ENCODE measurements at places on chromosomes 12 and 14.

- no peak for DNase-seq
These were observed 63.4 kb upstream of the AEBP2 start for GRCh38 chr12:19375888-19376287.

DNA sequence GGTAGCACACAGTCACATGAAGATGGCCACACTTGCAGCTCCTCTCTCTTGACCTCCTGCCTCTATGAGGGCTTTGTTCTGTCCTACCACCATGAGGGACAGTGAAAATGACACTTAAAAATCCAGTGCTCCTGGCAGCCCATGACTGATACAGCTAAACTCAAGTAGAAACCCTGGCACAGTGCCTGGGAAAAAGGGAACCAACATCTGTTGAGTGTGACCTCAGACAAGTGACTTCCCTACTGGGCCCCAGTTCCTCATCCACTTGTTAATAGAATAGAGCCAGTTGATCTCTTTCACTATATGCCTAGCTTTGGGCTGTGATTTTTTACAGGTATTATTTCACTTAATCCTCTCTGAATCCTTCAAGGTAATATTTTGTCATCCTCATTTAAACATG, 4.8 kb downstream of the GUCY2C start:
- DNase-seq: peak; percentile 1

DNA sequence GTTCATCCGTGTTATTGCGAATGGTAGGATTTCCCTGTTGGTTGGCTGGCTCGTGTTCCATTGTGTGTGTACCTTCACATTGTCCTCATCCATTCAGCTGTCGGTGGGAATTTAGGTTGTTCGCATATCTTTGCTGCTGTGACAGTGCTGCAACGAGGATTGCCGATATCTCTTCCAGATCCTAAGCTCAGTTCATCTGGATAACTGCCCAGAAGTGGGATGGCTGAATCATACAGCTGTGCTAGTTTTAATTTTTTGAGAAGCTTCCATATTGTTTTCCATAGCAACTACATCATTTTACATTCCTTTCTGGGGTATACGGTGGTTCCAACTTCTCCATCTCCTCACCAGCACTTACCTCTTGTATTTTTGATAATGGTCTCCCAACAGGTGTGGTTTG, 292.8 kb upstream of the SFSWAP start:
- DNase-seq: no peak

DNA sequence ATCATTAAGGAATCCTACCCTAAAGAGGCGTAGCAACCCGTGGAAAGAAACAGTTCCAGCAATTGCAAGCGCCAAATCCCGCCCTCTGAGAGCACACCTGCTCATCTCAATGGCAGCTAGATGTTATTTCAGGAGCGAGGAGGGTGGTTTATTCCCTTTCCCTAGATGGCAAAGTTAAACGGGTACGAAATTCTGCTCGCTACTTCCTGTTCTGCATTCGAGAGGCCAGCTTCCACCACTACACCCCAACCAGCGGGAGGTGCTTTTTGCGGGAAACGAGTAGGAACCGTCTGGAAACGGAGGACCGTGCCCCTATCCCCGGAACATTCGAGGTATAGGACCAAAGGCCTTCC, 536 bp downstream of the VPS29 start:
- peak; percentile 57 for DNase-seq

DNA sequence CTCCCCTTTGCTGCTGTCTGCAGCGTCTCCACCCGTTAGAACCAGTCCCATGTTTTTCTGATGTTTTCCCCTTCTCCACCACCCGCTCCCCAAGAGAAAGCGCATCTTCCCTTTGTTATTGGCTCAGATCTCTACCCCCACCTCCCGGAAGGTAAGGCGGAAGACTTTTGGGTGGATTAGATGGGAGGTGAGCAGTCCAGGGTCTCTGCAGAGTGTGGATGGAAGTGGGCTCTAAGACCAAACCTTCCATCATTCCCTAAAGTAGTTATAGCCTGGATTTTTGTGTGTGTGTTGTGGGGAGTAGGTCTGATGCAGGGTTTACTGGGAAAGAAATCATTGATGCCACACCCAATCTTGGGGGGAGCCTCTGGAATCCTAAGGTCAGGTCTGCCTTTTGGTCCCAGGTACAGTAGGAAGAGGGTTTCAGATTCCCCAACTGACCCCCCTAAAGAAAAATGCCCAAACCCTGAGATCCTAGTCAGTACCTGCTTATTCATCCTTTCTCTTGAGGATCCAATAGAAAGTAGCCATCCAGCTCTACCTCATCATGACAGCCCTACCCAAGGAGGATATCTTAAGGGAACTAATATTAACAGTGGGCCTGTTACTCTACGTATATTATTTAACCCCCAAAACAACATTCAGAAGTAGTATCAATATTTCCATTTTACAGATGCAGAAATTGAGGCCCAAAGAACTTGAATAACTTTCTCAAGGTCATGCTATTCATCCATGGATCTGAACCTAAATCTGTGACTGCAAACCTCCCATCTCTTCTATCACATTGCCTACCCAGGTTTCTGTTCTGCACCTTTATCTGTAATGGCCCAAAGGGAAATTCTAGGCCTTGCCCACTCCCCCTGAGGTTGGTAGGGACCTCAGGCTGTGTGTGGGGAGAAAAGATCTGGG, 1.1 kb downstream of the KIF5A start:
- DNase-seq: no peak

GRCh38 chr14:34331728-34332623, 130.1 kb downstream of the SPTSSA start:
- peak; percentile 38 for DNase-seq

- peak; percentile 34 for DNase-seq
These were observed 47.2 kb upstream of the GARIN6 start for GRCh38 chr12:99600388-99600787.

DNA sequence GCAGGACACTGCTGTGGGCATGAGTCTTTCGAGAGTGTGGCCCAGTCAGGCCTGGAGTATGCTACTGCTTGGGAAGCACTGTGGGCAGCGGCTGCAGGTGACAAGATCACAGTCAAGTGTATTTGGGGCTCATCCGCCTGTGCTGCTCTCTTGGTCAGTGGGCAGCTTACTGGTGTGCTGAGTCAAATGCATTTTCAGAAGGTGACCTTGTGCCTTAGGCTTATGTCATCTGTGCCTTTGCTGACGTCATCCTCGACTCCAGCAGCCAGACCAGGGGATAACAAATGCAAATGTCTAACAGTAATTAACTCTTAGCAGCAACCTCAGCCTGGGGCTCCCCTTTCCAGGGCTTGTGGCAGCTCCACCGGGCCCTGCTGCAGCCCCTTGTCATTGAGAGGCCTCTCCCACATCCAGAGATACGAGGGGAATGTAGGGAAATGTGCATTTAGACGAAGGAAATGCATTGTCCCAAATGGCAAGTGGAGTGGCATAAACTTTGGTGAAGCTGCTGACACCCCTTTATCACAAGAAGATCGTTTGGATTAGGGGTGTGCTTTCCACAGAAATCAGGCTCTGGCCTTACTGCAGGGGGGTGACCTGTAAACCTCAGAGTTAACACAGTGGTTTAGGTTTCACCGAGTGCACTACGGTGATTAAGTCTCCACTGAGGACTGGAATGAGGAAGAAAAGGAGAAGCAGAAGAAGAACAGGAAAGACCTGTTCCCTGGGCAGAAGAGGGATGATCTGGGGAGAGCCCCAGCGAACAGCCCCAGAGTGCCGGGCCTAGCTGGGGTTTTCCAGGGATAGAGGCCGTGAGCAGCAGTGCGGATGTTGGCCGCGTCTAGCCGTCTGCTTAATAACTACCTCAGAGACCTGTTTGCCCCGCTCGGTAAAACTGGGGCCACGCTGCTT, 39.7 kb downstream of the PSMA6 start:
- DNase-seq: no peak
